Midbrain (tissue), 1 donor: ENCODE measurements at places on chromosomes 1 and 21.

- peak; percentile 50 for DNase-seq
Observed at GRCh38 chr1:234604495-234605398, 5.2 kb downstream of the IRF2BP2 start.

GRCh38 chr1:26618561-26618960, 77.3 kb upstream of the ARID1A start:
- DNase-seq: no peak

GRCh38 chr1:198530953-198531352, 9.5 kb downstream of the ATP6V1G3 start:
- no peak for DNase-seq

DNA sequence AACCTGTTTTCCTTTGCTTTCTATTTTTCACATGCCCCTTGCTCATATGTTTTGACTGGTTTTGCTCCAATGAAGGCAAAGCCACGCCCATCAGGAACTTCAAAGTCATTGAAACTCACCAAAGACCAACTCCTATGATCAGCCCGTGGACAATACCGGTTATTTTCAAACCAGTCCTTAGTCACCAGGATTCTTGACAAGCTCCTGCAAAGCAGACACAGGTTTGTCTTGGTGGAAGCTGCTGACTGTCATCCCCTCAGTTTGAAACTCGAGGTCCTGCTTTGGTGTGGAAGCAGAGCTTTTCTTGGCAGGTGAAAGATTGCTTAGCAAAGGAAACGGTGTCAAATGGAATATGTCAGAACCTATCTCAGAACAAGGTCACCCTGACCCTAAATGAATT, 384.7 kb upstream of the CXADR start:
- DNase-seq: no peak

DNA sequence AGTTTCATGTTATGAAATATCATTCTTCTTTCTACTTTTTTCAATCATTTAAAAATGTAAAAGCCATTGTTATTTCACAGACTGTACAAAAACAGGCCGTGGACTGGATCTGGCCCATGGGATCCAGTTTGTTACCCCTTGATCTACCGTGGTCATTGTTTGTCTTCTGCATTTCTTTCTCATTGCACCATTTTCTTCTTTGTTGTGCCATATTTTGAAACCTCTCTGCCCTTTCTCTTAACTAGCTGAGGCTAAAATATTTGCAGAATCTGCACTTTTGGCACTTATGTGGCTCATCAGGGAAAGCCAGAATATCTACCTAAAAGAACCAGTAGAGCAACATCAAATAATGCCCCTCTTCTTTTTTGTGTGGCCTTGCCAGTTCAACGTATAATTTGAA, 50.5 kb downstream of the DNAJC6 start:
- DNase-seq: no peak

DNA sequence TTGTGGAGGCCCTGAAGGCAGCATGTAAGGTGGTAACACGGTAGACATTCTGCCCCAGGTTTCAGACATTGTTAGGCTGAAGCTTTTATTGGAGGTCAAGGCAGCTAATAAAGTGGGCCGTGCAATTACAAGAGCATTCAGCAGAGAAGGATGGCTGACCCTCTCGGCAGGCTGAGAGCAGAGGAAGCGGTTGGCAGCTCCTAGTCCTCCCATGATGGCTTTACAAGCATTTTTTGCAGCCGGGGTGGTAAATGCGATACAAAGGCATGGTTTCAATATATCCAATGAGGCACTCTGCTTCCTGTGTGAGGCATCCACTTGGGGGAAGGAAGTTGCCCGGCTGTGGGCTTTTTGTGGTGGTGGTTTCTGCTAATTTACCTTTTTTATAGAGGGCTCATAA, 14.6 kb downstream of the KIF26B start:
- no peak for DNase-seq

- no peak for DNase-seq
Observed at GRCh38 chr1:221309723-221310122, 430.5 kb downstream of the HLX start.

DNA sequence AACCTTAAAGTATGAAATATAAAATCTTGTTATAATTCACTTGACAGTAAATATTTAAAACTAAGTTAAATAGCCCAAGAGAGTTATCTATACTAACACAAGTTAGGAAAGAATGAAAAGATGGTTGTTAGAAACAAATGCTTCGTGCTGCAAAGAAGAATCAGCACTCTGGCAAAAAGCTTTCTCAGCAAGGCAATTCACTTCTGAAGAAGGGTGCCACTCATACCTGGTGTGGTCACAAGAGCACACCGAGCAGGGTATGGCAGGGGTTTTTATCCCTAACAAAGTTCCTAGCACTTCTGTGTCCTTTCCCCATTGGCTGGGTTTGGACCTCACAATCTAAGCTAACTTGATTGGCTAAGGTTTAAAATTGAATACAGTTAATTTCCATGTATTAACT, 121.0 kb downstream of the MAGI3 start:
- no peak for DNase-seq
